Small intestine (tissue), 16 donors: ENCODE measurements at places on chromosomes 3 and 15.

DNA sequence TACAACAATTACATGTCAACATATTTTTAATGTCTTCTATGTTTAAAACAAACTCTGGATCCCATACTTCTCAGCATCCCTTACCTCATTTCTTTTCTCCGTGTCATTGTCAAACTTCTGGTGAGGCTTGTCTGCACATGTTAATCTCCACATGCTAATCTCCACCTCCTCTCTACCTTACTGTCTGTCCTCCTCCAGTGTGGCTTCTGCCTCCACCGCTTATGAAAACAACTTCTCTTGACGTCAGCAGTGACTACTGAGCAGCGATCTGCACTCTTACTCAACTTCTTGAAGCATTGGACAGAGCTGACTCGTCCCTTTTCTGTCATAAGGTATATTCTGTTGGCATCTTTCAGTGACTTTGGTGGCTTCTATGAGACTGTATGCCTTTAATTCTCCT is 338.2 kb upstream of the THRB start:
- H3K4me3 ChIP-seq: no peak overlapping the region
- H3K27ac ChIP-seq: no peak overlapping the region
- H3K36me3 ChIP-seq: no peaks in the 10 kb centered on the region
- peaks cover 6% of the 10 kb centered on the region for H3K4me1 ChIP-seq

GRCh38 chr3:175070946-175071345 is 211.8 kb downstream of the NAALADL2 start:
- no peak overlapping the region for H3K4me3 ChIP-seq
- no peaks in the 10 kb centered on the region for H3K36me3 ChIP-seq
- no peak for DNase-seq
- H3K27me3 ChIP-seq: no peaks in the 10 kb centered on the region
- H3K4me1 ChIP-seq: no peaks in the 10 kb centered on the region

GRCh38 chr3:175336406-175337133 is 477.4 kb downstream of the NAALADL2 start:
- no peaks in the 10 kb centered on the region for H3K36me3 ChIP-seq
- H3K4me1 ChIP-seq: no peaks in the 10 kb centered on the region
- H3K27ac ChIP-seq: peak overlapping the region; percentile 62
- H3K4me3 ChIP-seq: no peak overlapping the region

GRCh38 chr3:128494367-128494650 is 1.3 kb upstream of the GATA2 start:
- DNase-seq: no peak
- H3K4me3 ChIP-seq: no peak overlapping the region
- no peaks in the 10 kb centered on the region for H3K36me3 ChIP-seq
- H3K27ac ChIP-seq: no peak overlapping the region

GRCh38 chr15:27123291-27123690 is 152.3 kb downstream of the GABRG3 start:
- no peak overlapping the region for H3K27ac ChIP-seq
- H3K36me3 ChIP-seq: no peaks in the 10 kb centered on the region
- no peaks in the 10 kb centered on the region for H3K27me3 ChIP-seq
- DNase-seq: no peak
- no peak overlapping the region for H3K4me3 ChIP-seq

GRCh38 chr15:84946772-84947489 is 34.7 kb upstream of the PDE8A start:
- H3K4me1 ChIP-seq: no peaks in the 10 kb centered on the region
- H3K36me3 ChIP-seq: peaks cover 5% of the 10 kb centered on the region
- no peak for DNase-seq
- H3K27ac ChIP-seq: no peak overlapping the region

- no peaks in the 10 kb centered on the region for H3K36me3 ChIP-seq
- no peak overlapping the region for H3K4me3 ChIP-seq
- no peak for DNase-seq
- H3K27ac ChIP-seq: no peak overlapping the region
- no peaks in the 10 kb centered on the region for H3K4me1 ChIP-seq
These were observed 10.7 kb upstream of the IQSEC1 start for GRCh38 chr3:13083898-13084297.

DNA sequence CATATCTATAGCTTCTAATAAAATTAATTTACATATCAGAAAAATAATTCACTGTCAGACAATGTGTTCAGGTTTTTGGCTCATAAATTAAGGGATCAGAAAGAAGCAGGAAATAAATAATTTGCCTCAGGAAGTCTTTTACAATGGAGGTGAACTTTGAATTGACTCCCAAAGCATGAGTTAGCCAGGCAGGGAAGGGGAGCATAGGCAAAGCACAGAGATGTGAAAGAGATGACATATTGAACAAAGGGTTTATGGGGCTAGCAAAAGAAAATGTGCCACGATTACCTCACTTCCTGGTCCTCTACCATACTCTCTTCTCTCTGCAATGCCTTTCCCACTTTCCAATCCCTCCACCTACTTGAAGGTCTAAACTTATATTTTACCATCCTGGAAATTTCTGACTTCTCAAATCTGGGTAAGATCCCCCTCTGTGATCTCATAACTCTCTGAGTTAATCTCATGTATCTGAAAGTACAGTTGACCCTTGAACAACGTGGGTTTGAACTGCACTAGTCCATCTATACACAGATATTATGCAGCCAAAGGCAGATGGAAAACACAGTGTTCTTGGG is 4.1 kb upstream of the HEXA start:
- H3K4me3 ChIP-seq: no peak overlapping the region
- H3K27ac ChIP-seq: no peak overlapping the region
- no peaks in the 10 kb centered on the region for H3K27me3 ChIP-seq
- no peaks in the 10 kb centered on the region for H3K4me1 ChIP-seq

DNA sequence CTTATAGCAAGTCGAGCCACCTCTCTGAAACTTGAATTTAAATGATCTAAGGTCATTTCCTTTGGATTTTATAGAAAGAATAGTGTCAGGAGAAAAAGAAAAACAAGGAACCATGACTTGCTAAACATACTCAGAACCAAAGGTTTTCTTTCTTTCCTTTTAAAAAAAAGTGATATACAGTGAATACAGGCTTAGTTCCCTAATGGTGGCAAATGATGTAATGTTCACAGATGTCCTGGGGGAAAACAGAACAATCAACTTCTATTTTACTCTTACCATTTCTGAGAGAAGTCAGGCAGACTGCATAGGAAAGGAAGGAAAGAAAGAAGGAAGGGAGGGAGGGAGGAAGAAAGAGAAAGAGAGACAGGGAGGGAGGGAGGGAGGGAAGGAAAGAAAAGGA is 56.5 kb downstream of the ST6GAL1 start:
- H3K27ac ChIP-seq: peak overlapping the region; percentile 20
- H3K4me1 ChIP-seq: no peaks in the 10 kb centered on the region
- peaks cover 13% of the 10 kb centered on the region for H3K36me3 ChIP-seq
- no peaks in the 10 kb centered on the region for H3K27me3 ChIP-seq
- no peak for DNase-seq

- no peak overlapping the region for H3K4me3 ChIP-seq
- DNase-seq: no peak
- no peaks in the 10 kb centered on the region for H3K4me1 ChIP-seq
These were observed 36.9 kb upstream of the RYK start for GRCh38 chr3:134287512-134287911.

GRCh38 chr3:185308126-185308754 is 54.4 kb upstream of the EHHADH start:
- H3K27me3 ChIP-seq: no peaks in the 10 kb centered on the region
- peak; percentile 73 for DNase-seq
- H3K4me1 ChIP-seq: no peaks in the 10 kb centered on the region
- no peaks in the 10 kb centered on the region for H3K36me3 ChIP-seq
- H3K4me3 ChIP-seq: no peak overlapping the region
- no peak overlapping the region for H3K27ac ChIP-seq

- H3K4me1 ChIP-seq: no peaks in the 10 kb centered on the region
- H3K27me3 ChIP-seq: no peaks in the 10 kb centered on the region
- no peaks in the 10 kb centered on the region for H3K36me3 ChIP-seq
These were observed 109.9 kb downstream of the UACA start for GRCh38 chr15:70653426-70653825.

- no peak overlapping the region for H3K4me3 ChIP-seq
- H3K4me1 ChIP-seq: peaks cover 5% of the 10 kb centered on the region
- H3K27me3 ChIP-seq: peaks cover 7% of the 10 kb centered on the region
- no peaks in the 10 kb centered on the region for H3K36me3 ChIP-seq
- H3K27ac ChIP-seq: no peak overlapping the region
These were observed 20.6 kb upstream of the EPHB3 start for GRCh38 chr3:184540777-184541681.

GRCh38 chr3:43034200-43034599 is 55.1 kb downstream of the GASK1A start:
- H3K27ac ChIP-seq: no peak overlapping the region
- no peaks in the 10 kb centered on the region for H3K27me3 ChIP-seq
- H3K36me3 ChIP-seq: peaks cover 15% of the 10 kb centered on the region
- peaks cover 2% of the 10 kb centered on the region for H3K4me1 ChIP-seq

GRCh38 chr3:189673535-189673934 is 42.3 kb downstream of the TP63 start:
- H3K27me3 ChIP-seq: no peaks in the 10 kb centered on the region
- no peak for DNase-seq
- no peaks in the 10 kb centered on the region for H3K4me1 ChIP-seq
- H3K4me3 ChIP-seq: no peak overlapping the region

DNA sequence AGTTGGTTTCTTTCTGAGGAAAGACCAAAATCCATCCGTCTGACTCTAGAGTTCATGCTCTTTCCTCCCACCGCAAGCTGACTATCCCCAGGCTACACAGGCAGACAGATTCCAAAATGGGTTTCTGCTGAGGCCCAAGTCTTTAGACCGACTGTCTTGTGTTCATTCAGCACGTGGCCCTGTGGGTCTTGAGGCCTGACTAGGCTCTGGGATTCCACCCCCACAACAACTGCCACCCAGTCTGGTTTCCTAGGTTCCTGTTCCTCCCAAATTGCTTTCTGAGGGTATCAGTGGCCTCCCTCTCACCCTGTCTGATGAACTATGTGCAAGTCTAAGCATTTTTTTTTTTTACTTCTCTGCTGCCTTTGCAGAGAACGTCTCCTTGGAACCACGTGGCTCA is 67.7 kb downstream of the CYP19A1 start:
- DNase-seq: no peak
- no peak overlapping the region for H3K4me3 ChIP-seq
- H3K27ac ChIP-seq: no peak overlapping the region
- no peaks in the 10 kb centered on the region for H3K36me3 ChIP-seq

- H3K36me3 ChIP-seq: no peaks in the 10 kb centered on the region
- no peak overlapping the region for H3K4me3 ChIP-seq
- DNase-seq: no peak
- no peak overlapping the region for H3K27ac ChIP-seq
These were observed 15.0 kb upstream of the RORA start for GRCh38 chr15:61243983-61244593.

DNA sequence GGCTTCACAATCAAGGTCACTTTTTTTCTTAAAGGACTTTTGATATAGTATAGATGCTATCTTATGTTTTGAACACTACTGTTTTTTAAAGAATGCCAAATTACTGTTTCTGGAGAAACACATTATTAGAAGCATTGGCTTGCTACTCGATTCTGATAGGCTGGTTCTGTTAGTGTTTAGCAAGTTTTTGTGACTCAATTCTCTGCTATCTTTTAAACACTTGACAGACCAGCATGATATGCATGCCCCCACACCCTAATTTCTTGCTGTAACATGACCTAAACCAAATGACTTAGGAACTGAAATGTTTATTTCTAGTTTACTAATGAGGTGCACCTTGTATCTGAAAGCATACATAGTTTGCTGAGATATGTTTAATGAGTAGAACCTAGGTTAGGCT is 5.5 kb upstream of the IL20RB start:
- H3K27ac ChIP-seq: no peak overlapping the region
- no peaks in the 10 kb centered on the region for H3K27me3 ChIP-seq
- H3K4me3 ChIP-seq: no peak overlapping the region
- H3K4me1 ChIP-seq: no peaks in the 10 kb centered on the region
- no peaks in the 10 kb centered on the region for H3K36me3 ChIP-seq
- DNase-seq: no peak

DNA sequence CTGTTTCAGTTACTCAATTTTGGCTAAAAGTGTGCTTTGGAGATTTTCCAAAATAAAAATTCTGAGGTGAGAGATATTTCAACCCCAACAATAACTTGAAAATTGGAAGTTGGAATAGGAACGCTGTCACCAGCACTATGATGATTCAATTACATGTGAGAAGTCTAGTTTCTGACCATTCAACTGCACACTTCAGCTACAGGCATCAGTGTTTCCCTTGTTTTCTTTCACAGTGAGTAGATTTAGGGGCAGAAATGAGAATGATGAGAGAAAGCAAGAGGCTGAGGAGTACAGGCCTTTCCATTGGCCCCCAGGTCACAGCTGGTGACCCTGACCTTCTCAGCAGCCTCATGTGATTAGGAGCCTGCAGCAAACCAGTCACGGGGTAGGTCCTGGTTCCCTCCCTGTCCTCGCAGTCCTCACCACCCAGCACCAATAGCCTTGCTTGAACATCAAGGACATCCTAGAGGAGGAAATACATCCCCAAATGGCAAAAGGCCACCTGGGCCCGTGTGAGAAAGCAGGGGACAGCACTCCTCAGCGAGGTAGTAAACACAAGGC is 10.0 kb upstream of the FILIP1L start:
- H3K27me3 ChIP-seq: no peaks in the 10 kb centered on the region
- H3K36me3 ChIP-seq: no peaks in the 10 kb centered on the region
- H3K4me1 ChIP-seq: no peaks in the 10 kb centered on the region
- H3K4me3 ChIP-seq: no peak overlapping the region
- H3K27ac ChIP-seq: no peak overlapping the region

DNA sequence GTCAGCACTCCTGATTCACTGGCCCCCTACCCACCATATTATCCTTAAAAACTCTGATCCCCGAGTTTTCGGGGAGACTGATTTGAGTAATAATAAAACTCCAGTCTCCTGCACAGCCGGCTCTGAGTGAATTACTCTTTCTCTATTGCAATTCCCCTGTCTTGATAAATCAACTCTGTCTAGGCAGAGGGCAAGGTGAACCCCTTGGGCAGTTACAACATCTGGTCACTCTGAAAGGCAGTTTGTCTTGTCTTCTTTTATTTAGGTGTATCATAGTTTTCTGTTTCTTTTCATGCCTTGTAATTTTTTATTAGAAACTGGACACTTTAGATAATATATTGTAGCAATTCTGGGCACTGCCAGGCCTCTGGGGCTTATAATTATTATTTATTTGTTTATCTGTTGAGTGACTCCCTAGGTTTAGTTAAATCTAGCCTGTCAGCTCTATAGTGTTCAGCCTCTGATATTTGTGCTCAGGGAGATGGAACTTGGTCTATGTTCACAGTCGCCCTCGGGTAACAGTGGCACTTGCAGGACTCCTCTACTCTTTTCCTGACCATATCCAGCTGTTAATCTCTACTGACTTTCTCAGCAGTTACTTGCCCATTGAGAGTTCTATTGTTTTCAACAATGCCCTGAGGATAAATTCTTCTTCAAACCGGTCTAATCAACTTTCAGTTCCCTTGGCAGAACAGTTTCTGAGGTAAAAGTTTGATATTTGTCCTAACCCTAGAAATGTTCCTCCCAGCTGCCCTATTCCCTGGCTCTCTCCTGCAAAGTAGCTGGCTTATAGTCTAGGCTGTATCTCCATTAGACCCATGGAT is 15.5 kb upstream of the PLAAT1 start:
- H3K4me1 ChIP-seq: no peaks in the 10 kb centered on the region
- no peaks in the 10 kb centered on the region for H3K36me3 ChIP-seq
- DNase-seq: no peak
- H3K27ac ChIP-seq: no peak overlapping the region

- no peaks in the 10 kb centered on the region for H3K4me1 ChIP-seq
- no peaks in the 10 kb centered on the region for H3K36me3 ChIP-seq
- H3K27me3 ChIP-seq: no peaks in the 10 kb centered on the region
- H3K4me3 ChIP-seq: no peak overlapping the region
- no peak for DNase-seq
These were observed 1030.4 kb upstream of the CADM2 start for GRCh38 chr3:83928391-83928790.
